Retina (tissue), 1 donor: ENCODE measurements at places on chromosomes 16 and 17.

DNA sequence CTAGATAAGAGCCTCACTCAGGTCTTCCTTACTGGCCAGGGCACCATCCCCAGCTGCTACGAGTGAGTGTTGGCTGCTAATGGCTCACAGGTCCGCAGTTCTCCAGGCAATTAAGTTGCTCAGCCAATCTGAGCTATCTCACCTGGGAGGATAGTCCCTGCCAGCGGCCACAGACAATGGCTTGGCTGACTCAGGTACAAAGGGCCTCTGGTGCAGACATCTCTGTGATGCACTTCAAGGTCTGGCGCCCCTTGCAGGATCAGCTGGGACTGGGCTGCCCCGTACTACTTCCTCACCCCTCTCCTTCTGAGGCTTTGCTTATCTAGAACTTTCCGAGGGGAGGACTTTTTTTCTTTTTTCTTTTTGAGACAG is 49.2 kb upstream of the EMP2 start:
- DNase-seq = no peak

- DNase-seq = no peak
Observed at GRCh38 chr16:9077091-9077809, 14.2 kb upstream of the HAPSTR1 start.

- peak; percentile 44 for DNase-seq
Observed at GRCh38 chr17:1906662-1907101, 76.9 kb downstream of the RPA1 start.

DNA sequence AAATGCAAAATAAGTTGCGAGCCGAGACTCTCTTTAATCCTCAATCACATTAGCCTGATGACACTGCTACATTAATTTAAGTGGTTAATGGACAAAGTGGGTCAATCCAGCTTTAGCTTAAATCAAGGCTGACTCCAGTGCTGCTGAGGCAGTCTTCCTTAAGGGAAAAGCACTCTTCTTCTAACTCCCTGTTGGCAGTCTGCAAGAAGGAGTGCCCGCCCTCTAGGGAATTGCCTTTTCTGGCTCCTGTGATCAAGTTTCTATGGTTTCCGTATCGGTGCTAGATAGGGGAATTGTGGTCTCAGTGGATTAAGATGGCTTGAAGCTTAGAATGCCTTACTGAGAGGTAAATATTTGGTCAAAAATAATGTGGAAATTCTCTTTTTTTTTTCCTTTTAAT is 41.0 kb downstream of the HS3ST3B1 start:
- DNase-seq = no peak

DNA sequence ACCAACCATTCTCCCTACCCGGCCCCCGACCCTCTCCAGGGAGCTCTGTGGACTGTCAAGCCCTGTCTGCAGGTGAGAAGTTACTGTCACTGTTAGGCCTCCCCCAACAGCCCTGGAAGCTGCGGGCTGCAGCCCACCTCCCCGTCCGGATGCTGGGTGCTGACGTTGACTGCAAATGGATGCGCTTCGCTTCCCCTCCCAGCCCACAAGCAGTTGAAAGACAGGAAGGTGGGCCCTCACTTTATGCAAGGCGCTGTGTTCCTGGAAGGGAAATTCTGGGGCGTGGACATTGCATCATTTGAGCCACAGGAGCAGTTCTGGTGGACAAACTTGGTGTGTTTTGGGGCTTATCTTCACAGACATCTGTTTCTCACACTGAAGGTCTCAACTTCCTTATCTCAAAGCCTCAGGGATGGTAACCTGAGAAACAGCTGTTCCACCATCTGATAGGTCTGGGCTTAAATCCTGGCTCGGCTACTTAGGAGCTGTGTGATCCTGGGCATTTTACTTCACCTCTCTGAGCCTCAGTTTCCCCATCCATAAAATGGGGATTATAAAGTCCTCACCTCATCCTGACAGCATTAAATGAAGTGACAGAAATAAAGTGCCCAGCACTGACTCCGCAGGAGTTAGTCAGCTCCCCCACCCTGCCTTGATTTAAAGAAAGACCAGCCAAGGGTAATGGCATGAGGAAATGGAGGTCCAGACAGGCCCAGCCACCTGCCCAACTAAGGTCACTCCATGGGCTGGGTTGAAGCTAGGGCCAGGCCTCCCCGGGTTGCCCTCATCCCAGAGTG is 4.6 kb upstream of the DRC7 start:
- no peak for DNase-seq

GRCh38 chr17:63772801-63773271 is 561 bp downstream of the CCDC47 start:
- no peak for DNase-seq

DNA sequence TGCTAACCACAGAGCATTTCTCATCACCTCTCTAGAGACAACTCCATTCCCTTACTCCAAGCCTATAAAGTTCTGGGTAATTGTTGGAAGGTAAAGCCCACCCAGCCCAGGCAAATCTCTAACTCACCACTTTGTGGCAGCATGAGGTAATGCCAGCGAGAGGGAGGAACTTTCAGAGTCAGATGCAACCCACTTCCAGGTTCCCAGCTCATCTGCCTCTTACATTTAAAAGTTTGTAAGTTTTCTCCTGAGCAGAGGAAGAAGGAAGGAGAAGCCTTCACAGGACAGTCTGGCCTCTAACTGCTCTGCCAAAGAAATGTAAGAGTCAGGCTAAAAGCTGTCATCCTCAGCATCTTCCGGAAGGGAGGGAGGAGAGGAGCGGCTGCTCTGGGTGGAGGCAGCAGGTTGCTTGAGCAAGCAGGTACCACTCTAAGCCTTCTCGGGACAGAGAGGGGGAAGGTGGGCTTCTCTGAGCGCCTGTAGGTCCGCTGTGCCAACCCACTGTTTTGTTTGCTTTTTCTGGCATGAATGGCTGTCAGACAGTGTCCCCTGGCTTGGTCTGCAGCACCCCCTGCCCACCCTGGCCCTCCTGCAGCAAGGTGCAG is 1.0 kb downstream of the ZNF319 start:
- DNase-seq = peak; percentile 26

GRCh38 chr17:43878260-43879175 is 28.8 kb downstream of the MPP2 start:
- peak; percentile 91 for DNase-seq

- peak; percentile 86 for DNase-seq
Observed at GRCh38 chr17:8158267-8159031, 4.3 kb downstream of the VAMP2 start.

- no peak for DNase-seq
Observed at GRCh38 chr16:89318871-89319630, 101.5 kb downstream of the ZNF778 start.

GRCh38 chr17:16379654-16380053 is 1.2 kb upstream of the UBB start:
- no peak for DNase-seq

DNA sequence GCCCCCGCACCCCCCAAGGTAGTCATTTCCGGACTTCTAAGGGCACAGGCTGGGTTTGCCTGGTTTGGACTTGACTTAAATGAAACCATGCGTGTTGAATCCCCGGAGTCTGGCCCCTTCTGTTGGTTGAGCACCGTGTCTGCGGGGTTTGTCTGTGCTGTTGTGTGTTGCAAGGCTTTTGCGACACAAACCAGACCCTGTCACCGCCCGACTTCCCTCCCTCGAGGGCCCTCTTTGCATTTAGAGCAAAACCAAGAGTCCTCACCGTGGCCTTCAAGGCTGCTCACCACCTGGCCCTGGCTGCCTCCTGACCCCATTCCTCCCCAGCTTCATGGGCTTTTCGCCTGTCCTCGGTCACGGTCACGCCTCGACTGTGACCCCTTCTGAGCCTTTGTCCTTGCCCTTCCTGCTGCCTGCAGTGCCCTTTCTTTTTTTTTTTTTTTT is 7.4 kb downstream of the CRISPLD2 start:
- peak; percentile 48 for DNase-seq

DNA sequence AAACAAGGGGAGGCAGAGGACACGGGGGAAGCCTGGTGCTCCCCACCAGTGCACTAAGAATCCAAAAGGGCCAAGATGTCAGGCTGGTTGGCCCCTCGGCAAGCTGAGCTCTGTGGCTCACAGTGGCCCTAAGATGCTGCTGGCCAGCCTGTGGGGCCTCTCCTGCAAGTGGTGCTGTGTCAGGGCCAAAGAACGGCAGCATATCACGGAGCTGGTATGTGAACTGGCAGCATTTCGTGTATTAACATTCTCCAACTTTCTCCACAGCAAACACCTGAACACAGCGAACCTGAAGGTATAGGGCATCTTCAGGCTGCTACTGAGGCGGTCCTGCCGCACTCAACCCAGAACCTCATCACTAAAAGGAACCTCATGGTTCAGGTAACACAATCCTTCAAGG is 34.8 kb downstream of the VAC14 start:
- no peak for DNase-seq

- DNase-seq = no peak
Observed at GRCh38 chr17:81108220-81108619, 57.1 kb upstream of the PVALEF start.

DNA sequence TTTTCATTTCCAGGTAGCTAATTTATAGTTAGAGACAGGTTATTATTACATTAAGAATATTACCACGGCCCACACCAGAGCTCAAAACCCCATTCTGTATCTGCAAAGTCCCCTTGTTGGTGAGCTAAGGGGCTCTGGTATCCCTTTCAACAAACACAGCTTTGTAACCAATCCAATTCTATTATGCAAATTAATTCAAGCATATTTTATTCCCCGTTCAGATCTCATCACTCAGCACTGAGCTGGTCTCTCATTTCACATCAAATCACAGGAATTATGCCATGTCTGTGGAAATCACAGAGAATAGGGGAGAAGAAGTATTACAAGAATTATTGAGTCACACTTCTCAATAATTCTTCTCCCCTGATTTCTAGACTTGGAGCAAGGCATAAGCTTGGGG is 111.7 kb downstream of the CDH11 start:
- no peak for DNase-seq

DNA sequence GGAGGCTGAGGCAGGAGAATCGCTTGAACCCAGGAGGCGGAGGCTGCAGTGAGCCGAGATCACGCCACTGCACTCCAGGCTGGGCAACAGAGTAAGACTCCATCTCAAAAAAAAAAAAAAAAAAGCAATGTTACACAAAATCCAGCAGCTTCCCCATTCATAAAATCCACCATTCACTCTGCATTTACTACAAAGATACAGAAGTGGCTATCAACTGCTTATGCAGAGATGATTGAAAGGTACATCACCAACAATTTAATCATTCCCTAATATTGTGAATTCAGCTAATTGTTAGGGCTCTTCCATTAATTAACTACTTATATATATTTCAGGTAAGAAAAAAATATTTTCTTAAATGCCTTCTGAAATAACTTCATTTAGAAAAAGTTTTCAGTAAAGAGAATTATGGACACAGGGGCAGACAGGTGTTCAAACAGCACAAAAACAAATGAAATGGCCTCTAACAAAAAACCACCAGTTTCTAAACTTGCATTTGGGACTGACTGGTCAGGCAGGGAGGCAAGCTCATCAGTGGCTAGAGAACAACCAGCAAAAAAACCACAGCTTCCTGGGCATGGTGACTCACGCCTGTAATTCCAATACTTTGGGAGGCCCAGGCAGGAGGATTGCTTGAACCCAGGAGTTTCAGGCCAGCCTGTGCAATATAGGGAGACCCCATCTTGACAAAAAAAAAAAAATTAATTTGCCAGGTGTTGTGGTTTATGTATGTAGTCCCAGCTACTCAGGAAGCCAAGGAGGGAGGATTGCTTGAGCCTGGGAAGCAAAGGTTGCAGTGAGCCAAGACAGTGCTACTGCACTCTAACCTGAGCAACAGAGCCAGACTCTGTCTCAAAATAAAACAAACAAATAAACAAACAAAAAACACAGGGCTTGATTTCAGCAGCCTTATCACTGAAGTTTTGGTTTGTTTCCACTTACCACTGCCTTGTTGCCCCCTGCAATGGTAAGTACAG is 26.3 kb downstream of the ERN1 start:
- DNase-seq = no peak
